ENCODE measurements at places on chromosomes 4 and X. TPM values are rescaled to one million over a fixed set of nuclear protein-coding genes. Genes with fewer than 3 reads are reported as not detected.

The TRO gene
- 7.4 TPM for total RNA-seq

The F11 gene
- total RNA-seq = not detected

The HDX gene
- 3.8 TPM for total RNA-seq

The DDX60 gene
- 7.7 TPM for total RNA-seq

Measured in HT1080 (cell line).